Activated T-cell treated with anti-CD3 and anti-CD28 coated beads, Interleukin-2, amount 50 U/mL, for 72 hours (primary cell): ENCODE measurements at places on chromosomes 4 and X.

GRCh38 chr4:60805500-60806313 lies 394.4 kb upstream of the ADGRL3 start:
- no peak for DNase-seq

- DNase-seq = no peak
Observed at GRCh38 chr4:11342401-11342800, 86.3 kb downstream of the HS3ST1 start.

- DNase-seq = no peak
Observed at GRCh38 chr4:102608190-102608589, 107.0 kb downstream of the NFKB1 start.

DNA sequence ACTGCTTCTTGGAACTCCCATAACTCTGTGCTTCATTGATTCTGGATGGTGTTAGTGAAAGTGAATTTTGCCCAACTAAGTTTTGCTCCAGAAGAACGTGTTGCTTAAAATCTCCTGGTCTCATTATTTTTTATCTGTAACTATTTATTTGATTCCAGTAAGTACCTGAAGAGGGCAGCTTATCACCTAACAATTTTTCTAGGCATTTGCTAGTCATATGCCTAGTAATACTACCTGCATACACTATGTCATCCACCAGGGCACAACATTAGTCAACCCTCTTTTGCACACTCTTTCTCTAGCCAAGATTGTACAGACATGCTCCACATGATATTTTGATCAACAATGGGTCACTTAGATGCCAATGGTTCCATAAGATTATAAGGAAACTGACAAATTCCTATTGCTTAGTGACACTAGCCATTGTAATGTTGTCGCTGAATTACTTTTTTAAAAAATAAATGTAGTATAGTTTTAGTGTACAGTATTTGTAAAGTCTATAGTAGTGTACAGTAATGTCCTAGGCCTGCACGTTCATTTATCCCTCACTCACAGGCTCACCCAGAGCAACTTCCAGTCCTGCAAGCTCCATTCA lies 499.9 kb upstream of the AADAT start:
- DNase-seq = no peak

GRCh38 chrX:107135049-107135964 lies 16.7 kb upstream of the RBM41 start:
- DNase-seq = peak; percentile 19

- no peak for DNase-seq
Observed at GRCh38 chr4:5804656-5805055, 88.2 kb downstream of the CRMP1 start.

GRCh38 chrX:23908219-23909004 lies 606 bp downstream of the CXorf58 start:
- DNase-seq = no peak

GRCh38 chr4:103075435-103075893 lies 1.1 kb downstream of the SLC9B2 start:
- no peak for DNase-seq
